Stimulated activated CD4-positive, alpha-beta T cell treated with anti-CD3 and anti-CD28 coated beads, Interleukin-12 subunit alpha, Interleukin-12 subunit beta, amount 100 ng/mL, for 4 hours (primary cell): ENCODE measurements at places on chromosomes 2 and 18.
A peak's percentile ranks its signal among the peaks of the same experiment; 100 is the strongest.

GRCh38 chr2:218046238-218046637 is 22.8 kb upstream of the RUFY4 start:
- DNase-seq = no peak

DNA sequence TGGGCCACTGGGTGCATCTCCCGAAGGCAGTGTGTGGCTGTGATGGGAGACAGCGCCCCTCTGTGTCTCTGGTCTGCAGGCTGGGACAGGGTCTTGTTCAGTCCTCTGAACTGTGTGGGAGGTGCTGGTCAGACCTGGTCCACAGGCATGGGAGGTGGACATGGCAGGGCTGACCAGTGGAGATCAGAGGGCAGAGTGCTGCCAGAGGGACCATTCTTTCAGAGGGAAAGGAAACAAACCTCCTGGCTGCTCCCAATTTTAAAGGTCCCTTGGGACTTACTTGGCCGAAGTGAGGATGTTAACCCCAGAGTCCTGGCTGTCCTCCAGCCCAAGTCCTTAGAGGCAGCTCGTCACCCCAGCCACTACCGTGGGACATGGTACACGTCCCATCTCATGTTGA is 4.0 kb downstream of the CAPN13 start:
- DNase-seq = no peak

DNA sequence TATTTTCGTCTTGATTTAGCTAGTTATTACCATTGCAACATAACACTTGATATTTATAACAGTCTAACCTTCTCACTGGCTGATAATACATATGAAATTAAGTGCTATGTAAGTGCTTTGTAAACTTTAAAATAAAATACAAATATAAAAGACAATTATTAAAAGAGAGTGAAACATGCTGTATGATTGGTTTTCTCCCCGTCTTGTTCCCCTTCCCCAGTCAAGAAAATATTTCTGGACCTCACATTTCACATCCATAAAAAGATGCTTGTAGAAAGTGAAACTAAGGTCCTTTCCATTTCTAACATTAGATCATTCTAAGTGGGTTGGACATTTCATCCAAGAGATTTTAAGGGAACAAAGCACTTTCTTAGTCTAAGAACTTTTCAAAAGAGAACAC is 310.2 kb upstream of the LRATD1 start:
- no peak for DNase-seq

- DNase-seq = no peak
Observed at GRCh38 chr18:3889121-3889520, 439.1 kb downstream of the TGIF1 start.

DNA sequence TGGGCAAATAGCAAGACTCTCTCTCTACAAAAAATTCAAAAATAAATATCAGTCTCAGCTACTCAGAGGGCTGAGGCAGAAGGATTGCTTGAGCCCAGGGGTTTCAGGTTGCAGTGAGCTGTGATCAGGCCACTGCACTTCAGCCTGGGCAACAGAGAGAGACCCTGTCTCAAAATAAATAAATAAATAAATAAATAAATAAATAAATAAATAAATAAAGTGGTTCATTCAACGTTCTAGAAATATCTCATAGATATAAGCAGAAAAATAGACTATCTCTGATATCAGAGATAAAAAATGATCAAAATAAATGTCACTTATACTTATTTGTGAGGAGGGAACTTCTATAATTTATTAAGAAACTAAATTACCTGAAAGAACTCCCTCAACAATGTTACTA is 480.9 kb downstream of the FBXO15 start:
- no peak for DNase-seq

- no peak for DNase-seq
Observed at GRCh38 chr2:33298233-33298632, 178.2 kb upstream of the RASGRP3 start.

- DNase-seq = no peak
Observed at GRCh38 chr18:32877371-32877770, 104.5 kb upstream of the KLHL14 start.

GRCh38 chr18:25291150-25291549 is 60.8 kb downstream of the ZNF521 start:
- no peak for DNase-seq

GRCh38 chr2:39481611-39482010 is 44.5 kb upstream of the MAP4K3 start:
- no peak for DNase-seq

DNA sequence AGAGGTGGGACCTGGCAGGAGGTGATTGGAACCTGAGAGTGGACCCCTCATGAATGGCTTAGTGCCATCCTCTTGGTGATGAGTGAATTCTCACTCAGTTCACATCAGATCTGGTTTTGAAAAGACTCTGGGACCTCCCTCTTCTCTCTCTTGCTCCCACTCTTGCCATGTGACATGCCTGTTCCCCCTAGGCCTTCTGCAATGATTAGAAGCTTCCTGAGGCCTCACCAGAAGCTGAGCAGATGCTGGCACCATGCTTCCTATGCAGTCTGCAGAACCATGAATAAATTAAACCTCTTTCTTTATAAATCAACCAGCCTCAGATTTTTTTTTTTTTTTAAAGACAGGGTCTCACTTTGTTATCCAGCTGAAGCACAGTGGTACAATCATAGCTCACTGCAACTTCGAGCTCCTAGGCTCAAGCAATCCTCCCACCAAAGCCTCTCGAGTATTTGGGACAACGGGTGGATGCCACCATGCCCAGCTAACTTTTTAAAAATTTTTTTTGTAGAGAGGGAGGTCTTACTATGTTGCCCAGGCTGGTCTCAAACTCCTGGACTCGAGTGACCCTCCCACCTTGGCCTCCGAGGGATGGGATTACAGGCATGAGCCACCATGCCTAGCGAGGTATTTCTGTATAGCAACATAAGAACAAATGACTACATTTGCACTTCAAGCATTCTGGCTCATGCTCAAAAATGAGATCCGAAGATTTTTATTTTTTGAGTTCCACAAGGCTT is 2.0 kb upstream of the ZFAND2B start:
- no peak for DNase-seq

DNA sequence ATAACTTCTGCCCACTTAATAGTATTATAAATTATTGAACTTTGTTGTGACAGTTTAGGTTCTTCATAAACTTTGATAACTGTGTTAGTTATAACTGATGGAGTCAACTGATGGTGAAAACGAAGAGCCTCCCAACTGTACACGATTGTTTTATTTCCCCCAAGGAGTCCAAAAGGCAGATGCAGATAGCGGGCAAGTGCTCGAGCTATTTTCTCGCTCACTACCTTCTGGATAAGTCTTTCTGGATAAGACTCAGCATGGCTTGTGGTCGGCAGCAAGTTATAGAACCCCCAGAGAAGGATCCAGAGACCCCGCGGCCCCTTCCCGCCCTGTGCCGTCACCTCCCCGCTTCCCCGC is 517 bp downstream of the GCFC2 start:
- DNase-seq = no peak

GRCh38 chr2:232643813-232644347 is 10.5 kb downstream of the EFHD1 start:
- no peak for DNase-seq

- DNase-seq = no peak
Observed at GRCh38 chr2:157185476-157186227, 71.9 kb upstream of the GALNT5 start.

- no peak for DNase-seq
Observed at GRCh38 chr2:62222674-62223073, 26.8 kb downstream of the B3GNT2 start.

- DNase-seq = no peak
Observed at GRCh38 chr2:102313025-102313424, 1.7 kb downstream of the IL1RL1 start.

DNA sequence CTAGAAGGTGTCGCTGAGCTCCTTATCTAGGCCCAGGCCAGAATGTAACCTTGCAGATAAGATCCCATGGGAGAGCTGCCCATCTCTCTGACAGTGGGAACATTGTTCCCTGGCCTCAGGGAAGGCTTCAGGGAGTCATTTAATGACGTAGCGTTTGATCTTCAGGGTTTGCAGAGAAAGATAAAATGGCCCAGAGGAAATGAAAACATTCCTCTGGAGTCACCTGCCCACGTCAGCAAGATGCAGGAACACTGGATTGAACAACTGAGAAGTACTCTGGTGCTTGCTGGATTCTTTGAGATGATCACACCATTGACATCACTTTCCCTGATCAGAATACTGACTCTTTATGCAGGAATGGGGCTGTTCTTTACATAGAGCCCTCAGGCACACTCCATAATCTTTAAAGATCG is 51.6 kb downstream of the MAPK4 start:
- no peak for DNase-seq

GRCh38 chr18:42113529-42114191 is 158.6 kb downstream of the PIK3C3 start:
- DNase-seq = no peak

- no peak for DNase-seq
Observed at GRCh38 chr2:240133401-240133800, 2.7 kb downstream of the COPS9 start.

- no peak for DNase-seq
Observed at GRCh38 chr18:73355121-73355520, 487.3 kb upstream of the NETO1 start.

DNA sequence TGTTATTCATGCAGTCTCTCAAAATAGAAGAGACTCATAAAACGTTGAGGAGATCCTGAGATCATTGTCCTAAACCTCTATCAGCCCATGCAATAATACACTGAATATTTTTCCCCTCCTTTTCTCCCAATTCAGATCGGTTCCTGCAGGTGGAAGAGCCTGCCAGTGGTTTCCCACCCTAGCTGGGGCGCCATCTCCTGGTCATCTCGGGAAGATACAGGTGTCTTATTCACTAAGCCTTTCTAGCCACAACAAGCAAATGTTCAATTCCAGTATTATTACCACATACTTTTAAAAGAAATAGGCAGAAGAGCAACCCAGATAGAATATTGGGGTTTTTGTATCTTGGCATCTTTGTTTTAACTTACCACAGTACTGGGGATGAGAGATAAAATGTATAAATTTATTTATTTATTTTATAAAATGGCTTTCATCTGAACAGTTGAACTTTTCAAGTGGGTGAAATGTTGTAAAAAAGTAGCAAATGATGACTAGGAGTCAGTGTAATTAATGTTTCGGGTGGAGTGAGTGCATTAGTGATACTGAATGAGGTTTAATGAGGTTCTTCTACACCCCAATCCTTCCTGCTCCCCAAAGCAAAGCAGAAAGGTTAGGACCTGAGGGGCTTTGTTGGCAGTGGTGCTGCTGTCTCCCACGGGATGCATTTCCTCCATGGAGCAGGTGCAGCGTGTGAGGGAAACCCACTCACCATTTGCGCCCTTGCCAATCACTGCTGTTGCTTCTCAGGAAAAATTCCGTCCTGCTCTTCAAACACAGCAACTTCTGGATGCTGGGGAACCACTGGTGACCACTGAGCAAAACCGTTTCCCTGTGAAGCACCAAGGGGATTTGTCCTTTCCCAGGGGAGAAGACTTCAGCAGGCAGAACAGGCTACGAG is 147.1 kb upstream of the FHL2 start:
- peak; percentile 62 for DNase-seq

DNA sequence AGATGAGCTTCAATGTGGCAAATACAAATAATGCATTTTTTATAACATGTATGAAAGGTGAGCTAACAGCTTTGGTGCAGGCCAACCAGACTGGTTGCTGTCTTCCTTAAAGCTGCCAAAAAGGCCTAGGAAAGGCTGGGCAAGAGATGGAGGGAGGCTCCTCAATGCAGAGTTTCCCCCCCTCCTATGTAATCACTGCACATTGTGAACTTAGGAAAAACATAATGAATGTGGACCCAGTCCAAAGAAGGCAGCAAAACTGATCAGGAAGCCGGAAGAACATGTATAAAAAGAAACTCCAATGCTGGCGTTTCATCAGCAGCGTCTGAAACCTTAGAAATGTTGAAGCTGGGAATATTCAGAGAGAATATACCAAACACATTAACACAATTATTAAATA is 84.2 kb upstream of the LYPD6 start:
- DNase-seq = no peak

DNA sequence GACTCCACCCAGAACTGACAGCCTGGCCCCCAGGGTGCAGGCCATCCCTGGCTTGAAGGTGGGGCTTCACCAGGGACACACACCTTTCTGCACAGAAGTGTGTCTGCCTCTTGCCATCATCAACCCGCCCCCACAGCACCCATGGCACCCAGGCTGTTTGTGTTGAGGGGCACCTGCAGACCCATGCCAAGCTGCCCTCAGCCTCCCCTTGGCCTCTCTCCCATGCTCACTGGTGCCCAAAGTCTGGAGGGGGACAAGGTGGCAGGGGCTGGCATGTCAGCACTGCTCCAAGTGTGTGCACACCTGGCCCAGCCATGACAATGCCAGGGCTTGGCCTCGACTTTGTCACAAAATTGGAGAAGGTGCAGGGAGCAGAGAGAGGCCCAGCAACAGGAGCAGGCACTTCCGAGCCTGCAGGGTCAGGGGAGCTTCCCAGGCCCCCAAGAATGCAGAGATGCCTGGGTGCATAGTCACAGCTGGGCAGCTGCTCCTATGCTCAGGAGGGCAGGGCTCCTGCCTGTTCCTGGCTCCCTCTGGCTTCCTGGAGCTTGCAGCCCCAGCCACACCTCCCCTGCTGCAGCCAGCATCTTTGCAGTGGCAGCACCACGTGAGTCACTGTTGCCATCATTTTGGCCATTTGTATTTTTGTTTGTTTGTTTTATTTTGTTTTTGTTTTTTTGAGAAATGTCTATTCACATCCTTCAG is 280.6 kb upstream of the UBE2E3 start:
- no peak for DNase-seq

- DNase-seq = no peak
Observed at GRCh38 chr2:9099341-9099751, 95.9 kb upstream of the MBOAT2 start.

- DNase-seq = no peak
Observed at GRCh38 chr2:157959249-157959648, 83.1 kb upstream of the ACVR1 start.

- no peak for DNase-seq
Observed at GRCh38 chr2:217482056-217482710, 520.6 kb downstream of the TNS1 start.

- no peak for DNase-seq
Observed at GRCh38 chr2:10877651-10878111, 34.1 kb upstream of the KCNF1 start.

DNA sequence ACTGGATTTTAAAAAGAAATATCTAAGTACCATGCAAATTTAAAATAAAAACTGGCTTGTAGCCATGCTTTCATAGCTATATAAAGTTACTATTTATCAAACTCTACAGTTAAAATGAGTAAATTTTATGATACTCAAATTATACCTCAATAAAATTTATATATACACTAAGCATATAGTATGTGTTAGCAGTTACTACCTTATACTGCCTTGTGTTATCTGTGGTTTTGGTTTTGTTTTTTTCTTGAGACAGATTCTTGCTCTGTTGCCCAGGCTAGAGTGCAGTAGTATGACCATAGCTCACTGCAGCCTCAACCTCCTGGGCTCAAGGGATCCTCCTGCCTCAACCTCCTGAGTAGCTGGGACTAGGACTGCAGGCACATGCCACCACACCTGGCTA is 342.1 kb downstream of the KIAA1328 start:
- no peak for DNase-seq

DNA sequence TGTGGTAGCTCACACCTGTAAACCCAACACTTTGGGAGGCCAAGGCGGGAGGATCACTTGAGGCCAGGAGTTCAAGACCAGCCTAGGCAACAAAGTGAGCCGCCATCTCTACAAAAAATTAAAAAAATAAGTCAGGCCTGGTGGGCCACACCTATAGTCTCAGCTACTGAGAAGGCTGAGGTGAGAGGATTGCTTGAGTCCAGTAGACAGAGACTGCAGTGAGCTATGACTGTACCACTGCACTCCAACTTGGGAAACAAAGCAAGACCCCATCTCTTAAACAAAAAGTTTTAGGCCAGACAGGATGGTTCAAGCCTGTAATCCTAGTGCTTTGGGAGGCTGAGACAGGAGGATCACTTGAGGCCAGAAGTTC is 69.8 kb upstream of the IL1R2 start:
- no peak for DNase-seq
